ENCODE measurements at places on chromosomes 5 and 9. TPM values are rescaled to one million over a fixed set of nuclear protein-coding genes. Genes with fewer than 3 reads are reported as not detected.

- no peak for DNase-seq
Observed at GRCh38 chr9:23526806-23527205, 299.2 kb downstream of the ELAVL2 start.

The PRLR gene
- not detected for total RNA-seq

GRCh38 chr9:127098916-127099553, 23.4 kb downstream of the ANGPTL2 start:
- no peak for DNase-seq

- no peak for DNase-seq
Observed at GRCh38 chr9:112239708-112240107, 64.6 kb upstream of the SUSD1 start.

- DNase-seq: no peak
Observed at GRCh38 chr9:16241231-16241630, 629.2 kb downstream of the BNC2 start.

DNA sequence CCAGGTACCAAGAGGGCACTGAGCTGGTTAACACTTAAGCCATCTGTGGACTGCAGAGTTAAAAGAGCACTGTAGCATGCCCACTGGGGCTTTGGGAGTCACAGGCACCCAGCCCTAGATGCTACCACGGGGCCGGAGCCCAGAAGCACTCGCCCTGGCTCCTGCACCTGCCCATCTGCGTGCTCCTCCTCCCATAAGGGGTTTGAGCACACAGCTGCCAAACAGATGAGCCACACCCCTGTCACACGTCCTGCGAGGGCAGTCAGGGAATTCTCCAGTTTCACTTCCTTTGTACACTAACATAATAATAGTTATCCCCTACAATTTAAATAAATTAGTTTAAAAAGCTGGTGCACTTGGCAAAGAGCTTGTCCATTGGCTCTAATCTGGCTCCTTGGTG, 4.5 kb upstream of the PCA3 start:
- DNase-seq: no peak

GRCh38 chr5:53424686-53425615, 55.5 kb upstream of the FST start:
- DNase-seq: no peak

Measured in CD8-positive, alpha-beta T cell (primary cell).